ENCODE measurements at places on chromosomes 11 and 22.

- DNase-seq, result no peak
Observed at GRCh38 chr11:61447601-61448551, 18.0 kb downstream of the SDHAF2 start.

- DNase-seq, result no peak
Observed at GRCh38 chr22:40118979-40119378, 58.7 kb upstream of the TNRC6B start.

- peak; percentile 56 for DNase-seq
Observed at GRCh38 chr11:78313181-78313795, 104.3 kb downstream of the GAB2 start.

DNA sequence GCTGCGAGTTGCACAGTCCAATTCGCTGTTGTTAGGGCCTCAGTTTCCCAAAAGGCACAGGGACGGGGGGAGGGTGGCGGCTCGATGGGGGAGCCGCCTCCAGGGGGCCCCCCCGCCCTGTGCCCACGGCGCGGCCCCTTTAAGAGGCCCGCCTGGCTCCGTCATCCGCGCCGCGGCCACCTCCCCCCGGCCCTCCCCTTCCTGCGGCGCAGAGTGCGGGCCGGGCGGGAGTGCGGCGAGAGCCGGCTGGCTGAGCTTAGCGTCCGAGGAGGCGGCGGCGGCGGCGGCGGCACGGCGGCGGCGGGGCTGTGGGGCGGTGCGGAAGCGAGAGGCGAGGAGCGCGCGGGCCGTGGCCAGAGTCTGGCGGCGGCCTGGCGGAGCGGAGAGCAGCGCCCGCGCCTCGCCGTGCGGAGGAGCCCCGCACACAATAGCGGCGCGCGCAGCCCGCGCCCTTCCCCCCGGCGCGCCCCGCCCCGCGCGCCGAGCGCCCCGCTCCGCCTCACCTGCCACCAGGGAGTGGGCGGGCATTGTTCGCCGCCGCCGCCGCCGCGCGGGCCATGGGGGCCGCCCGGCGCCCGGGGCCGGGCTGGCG is at the start of gene BCR:
Gene BCR (plus strand): TSS at position 209 of the 592 bp plus-strand sequence. CDS start 452 bp downstream, outside the sequence.
- DNase-seq, result peak; percentile 81

GRCh38 chr22:17260298-17260697 is 41.1 kb upstream of the ADA2 start:
- DNase-seq, result no peak

DNA sequence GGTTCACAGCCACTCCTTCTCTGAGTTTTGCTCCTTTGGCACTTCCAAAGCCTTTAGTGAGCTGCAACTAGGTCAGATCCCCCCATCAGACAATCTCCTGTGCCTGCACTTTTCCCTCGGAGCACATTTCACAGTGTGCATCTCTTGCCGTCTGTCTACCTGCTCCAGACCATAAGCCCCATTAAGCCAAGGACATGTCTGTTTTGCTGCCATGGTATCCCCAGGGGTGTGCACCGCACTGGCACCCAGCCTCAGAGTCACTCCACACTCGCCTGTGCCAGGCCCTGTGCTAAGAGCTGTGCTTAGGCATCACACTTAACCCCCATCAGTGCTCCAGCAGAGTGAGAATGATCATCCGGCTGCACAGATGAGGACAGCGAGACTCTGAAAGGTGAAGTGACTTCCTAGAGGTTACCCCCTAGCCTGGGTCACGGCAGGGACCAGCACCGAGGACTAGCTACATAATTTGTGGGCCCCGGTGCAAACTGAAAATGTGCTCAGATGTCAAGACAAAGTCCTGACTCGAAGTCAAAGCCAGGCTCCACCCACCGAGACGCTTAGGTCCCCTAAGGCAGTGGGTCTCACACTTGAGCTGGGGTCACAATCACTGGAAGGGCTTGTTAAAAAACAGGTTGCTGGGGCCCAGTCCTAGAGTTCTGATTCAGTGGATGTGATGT is 33.9 kb downstream of the ARRB1 start:
- DNase-seq, result no peak

DNA sequence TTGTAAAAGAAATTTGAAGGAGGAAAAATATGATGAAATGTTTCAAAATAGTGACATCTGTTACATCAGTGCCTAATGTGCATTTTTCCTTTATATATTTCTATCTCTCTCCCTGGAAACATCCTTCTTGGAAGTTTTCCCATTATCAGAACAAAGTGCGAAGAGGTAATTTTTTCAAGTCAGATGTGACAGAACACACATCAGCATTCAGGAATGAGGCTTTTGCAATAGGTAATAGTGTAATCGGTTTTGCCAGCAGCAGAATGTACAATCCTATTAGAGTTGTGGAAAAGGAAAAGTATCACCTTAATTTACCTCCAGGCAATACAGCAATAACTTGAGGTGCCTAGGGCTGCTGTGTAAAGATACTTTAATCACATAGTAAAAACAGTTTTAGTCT is 275.8 kb downstream of the FAT3 start:
- DNase-seq, result no peak

DNA sequence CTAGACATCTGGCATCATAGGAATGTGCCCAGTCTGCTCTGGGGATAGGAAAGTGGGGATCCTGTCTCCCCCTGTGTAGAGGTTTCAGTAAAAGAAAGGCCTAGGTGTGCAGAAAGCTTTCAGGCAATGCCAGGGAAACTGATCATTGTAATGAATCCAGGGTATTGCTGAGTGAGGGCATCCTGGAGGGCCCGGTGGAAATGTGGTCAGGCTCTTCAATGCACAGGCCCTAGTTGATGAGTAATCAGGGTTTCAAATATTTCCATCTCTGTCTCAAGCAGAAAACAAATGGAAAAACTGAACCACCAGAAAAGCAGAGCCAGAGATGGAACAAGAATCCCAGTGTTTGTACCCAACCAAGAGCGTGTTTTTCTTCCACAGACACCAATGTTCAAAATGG is 2.0 kb downstream of the CD3E start:
- DNase-seq, result no peak

DNA sequence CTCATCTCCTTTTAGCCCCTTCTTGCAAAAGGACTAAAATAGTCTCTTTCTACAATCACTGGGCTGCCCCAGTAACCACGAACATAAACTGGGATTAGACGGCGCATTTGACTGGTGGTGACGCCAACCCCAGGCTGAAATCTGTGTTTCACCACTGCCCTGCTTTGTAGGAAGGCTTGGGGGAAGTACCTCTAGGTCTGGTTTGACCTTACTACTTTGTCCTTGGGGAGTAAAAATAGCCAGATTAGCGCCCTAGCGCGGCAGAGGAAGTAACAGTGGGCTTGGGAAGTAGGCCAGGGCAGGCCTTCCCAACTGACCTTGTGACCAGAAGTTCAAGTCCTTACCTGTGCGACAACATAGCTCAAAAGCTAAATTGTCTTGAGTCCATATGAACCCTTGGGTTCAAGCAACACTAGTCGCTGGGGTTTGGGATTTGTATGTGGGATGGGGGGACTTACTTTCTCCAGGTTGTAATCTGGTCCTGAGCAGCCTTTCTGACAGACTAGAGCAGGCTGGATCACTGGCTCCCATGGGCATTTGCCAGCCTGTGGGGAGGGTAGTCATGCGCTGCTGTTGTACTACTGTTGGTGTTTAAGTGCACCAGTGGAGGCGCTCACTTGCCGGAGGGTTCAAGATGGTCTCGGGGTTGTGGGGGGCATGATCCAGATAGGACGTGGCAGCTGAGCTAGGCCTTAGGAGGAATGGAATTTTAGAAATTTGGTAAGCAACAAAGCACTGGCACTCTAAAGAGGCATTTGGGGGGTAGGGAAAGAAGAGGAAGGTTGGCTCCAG is 953 bp upstream of the PACS1 start:
- DNase-seq, result peak; percentile 73

GRCh38 chr11:35163702-35164496 is 24.9 kb downstream of the CD44 start:
- DNase-seq, result no peak

DNA sequence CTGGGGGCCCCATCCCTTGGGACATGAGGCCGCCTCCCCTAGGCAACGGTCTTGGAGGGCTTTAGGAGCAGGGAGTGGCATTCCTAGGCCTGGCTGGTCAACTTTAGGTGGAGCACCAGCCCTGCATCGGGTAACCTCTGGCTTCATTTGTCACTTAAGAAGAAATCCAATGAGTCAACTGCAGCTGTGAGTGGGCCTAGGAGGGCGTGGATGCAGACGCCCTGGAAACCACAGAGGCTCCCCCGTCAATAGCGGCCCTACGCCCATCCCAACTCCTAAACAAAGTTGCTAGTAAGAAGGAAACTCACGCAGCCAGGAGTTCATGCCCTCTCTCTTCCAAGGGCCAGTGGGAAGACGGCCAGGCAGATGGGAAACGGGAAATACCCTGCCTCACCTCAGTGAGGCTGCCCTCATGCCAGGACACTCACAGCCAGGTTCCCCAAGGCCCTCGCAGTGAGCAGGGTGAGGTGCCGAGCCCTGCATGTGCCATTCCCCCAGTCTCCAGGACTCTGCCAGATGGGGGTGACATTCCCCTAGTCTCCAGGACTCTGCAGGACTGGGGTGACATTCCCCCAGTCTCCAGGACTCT is 20.8 kb downstream of the BID start:
- peak; percentile 68 for DNase-seq

- no peak for DNase-seq
Observed at GRCh38 chr11:101668236-101668635, 84.4 kb upstream of the TRPC6 start.

DNA sequence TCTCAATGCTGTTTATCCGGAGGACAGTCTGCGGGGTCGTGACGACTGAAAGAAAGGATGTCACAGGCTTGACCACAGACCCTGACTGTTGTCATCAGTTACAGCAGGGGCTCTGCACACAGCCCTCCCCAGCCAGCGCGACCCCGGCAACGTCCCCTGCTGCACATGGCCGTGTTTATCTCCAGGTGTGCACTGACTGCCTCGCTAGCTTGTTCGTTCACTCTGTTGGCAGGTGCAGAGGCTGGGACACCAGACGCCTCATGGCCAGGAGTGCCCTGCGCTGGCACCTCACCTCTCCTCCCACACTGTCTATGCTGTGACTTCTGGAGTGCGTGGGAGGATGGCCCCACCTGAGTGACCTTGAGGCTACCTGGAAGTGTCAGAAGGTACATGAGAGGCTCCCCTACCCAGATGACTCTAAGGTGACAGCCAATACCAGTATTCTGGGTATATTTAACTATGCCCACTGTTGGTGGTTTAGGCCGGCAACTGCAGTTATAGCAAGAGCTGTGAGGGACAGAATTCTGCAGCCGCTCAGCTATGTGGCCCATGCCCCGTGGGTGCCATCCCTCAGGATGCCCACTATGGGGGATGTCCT is 12.2 kb downstream of the MRPL21 start:
- no peak for DNase-seq

GRCh38 chr11:8605971-8606563 is 12.0 kb upstream of the STK33 start:
- DNase-seq, result no peak

GRCh38 chr11:18295316-18295715 is 26.6 kb downstream of the HPS5 start:
- no peak for DNase-seq

DNA sequence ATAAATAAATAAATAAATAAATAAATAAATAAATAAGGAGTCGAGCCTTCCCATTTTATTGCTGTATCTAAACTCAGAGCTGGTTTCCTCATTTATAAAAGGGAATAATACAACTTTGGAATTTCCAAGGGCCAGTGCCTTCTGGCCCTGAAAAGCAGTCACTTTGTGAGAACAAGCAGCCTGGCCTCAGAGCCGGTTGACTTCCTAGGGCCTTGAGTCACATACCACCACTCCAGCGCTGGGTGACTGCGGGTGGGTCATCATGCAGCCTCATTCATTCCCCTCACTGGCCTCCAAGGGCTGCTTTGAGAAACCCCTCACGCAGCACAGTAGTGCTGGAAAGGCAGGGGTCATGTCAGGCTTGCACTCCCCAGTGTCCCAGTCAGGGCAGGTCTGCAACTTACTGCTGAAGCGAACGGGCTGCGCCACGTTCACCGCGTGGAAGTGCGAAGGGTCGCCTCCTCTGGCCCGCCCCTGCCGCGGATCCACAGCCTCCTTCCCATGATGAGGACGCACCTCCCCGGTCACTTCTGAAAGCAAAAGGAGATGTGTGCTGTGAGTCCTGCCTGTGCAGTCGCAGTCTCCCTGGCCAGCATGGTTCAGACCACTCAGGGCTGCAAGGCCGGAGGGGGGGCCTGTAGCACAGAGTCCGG is 54.4 kb downstream of the DGCR2 start:
- no peak for DNase-seq

- DNase-seq, result no peak
Observed at GRCh38 chr11:67261946-67262681, 4.2 kb upstream of the GRK2 start.

DNA sequence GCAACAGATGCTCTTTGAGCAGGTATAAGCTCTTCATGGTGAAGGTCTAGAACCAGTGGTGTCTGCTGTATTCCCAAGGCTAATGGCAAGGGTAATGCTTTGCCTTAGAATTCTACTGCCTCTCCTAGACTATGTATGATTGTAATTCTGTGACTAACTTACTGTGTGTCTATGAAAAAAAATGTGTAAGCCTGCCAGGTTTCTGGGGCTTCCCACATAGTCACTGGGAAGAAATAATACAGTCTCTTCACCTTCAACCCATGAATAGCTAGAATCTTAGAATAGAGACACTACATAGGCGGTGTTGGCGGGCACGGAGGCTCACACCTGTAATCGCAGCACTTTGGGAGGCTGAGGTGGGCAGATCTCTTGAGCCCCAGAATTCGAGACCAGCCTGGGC is 84.1 kb downstream of the C11orf91 start:
- DNase-seq, result no peak

DNA sequence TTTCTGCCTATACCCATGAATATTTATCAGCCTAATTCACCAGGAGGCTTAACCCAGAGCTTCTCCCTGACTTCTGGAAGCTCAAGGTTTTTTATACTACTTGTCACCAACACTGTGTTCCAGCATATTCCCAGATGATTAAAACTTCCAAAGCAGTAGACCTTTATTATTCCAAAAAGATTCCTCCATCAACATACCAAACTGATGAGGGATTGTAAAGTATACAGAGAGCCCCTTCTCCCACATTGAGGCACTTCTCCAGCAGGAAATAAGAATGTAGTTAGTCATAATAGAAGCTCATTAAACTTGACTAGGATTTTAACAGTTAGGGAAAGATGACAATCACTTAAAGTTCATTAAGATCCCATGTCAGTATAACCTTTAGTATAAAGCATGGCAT is 51.4 kb upstream of the CEP126 start:
- DNase-seq, result no peak

DNA sequence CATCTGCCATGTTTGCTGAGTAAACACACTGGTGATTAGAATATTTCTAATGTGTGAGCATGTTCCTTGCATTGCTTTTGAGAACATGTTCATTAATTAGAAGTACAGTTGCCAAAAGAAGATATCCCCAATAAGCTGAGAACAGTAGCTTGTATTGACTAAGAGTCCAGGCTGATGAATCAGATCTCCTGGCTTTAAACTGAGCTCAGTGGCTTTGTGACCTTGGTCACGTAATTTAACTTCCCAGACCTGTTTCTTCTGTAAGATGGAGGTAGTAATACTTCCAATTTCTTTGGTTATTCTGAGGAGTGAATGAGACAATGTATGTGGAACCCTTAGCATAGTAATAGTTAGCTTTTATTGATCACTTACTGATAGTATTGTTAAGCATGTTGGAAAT is 61.9 kb downstream of the CYB5R2 start:
- no peak for DNase-seq

GRCh38 chr11:118289401-118289800 is 15.1 kb upstream of the CD3E start:
- DNase-seq, result no peak

GRCh38 chr11:97202613-97203292 is 812.9 kb downstream of the JRKL start:
- DNase-seq, result no peak

Data from H54 (cell line).